CD4-positive, alpha-beta T cell treated with Interleukin-6 for 4 hours (primary cell): ENCODE measurements at places on chromosomes 13 and 19.

- DNase-seq, result no peak
These were observed 19.6 kb downstream of the MOB3A start for GRCh38 chr19:2076526-2076944.

DNA sequence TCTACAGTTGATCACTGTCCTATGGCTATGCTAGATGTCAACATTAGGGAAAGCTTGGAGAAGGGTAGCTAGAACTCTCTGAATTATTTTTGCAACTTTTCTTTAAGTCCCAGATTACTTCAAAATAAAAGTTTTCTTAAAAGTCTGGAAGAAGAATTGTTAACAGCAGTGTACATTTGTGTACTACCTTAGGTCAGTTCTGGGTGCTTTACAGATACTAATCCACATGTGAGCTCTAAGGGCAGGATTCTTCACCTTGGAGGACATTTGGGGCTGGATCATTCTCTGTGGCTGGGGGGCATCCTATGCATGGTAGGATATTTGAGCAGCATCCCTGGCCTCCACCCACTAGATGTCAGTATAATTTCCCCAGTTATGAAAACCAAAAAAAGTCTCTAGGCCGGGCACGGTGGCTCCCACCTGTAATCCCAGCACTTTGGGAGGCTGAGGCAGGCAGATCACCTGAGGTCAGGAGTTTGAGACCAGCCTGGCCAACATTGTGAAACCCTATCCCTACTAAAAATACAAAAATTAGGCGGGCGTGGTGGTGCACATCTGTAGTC is 2.8 kb downstream of the BRME1 start:
- DNase-seq, result peak; percentile 52

GRCh38 chr19:11496391-11497163 is 9.1 kb downstream of the ZNF653 start:
- peak; percentile 71 for DNase-seq

DNA sequence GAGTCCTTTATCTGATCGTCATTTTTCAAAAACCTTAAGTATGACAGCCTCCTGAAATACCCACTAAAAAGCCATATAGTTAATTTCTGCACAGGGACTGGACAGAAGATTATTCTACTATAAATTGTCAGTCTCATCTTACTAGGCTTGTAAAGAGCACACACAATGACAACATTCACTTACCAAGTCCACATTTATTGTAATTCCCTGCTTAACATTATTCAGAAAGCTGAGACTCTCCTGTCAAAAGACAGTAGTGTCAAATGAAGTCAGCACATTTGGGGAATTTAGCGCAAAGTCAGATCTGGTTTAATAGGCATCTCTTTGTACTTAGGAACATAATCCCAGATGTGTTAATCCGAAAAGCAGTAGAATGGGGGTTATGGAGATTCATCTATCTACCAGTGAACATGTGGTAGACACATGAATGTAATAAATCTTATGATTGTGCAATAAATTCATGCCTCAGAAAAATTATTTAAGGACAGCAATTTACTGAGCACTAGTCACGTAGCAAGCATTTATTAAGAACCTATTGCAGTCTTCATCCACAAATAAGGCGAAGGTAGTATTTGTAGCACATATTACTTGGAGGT is 224.6 kb upstream of the GPC6 start:
- DNase-seq, result no peak

GRCh38 chr13:107284173-107284572 is 716.2 kb upstream of the ARGLU1 start:
- DNase-seq, result no peak

- no peak for DNase-seq
These were observed 91.2 kb downstream of the KCTD15 start for GRCh38 chr19:33887891-33888290.

DNA sequence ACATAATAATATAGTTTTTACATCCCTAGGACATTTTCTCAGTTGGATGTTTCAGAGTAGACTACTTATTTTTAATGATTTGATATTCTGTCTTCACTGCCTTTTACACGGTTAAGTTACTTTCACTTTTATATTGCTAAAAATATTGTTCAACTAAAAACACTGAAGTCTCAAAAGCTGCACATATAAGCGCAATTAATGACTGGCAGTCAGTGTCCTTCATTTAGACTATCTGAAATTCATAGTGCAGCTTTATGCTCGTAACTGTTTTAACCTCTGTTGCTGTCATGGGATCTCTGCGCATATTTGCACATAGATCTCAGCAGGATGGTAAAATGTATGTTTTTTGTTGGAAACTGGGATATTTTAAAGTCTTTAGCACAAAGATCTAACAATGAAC is 864.3 kb downstream of the SLITRK6 start:
- DNase-seq, result no peak

DNA sequence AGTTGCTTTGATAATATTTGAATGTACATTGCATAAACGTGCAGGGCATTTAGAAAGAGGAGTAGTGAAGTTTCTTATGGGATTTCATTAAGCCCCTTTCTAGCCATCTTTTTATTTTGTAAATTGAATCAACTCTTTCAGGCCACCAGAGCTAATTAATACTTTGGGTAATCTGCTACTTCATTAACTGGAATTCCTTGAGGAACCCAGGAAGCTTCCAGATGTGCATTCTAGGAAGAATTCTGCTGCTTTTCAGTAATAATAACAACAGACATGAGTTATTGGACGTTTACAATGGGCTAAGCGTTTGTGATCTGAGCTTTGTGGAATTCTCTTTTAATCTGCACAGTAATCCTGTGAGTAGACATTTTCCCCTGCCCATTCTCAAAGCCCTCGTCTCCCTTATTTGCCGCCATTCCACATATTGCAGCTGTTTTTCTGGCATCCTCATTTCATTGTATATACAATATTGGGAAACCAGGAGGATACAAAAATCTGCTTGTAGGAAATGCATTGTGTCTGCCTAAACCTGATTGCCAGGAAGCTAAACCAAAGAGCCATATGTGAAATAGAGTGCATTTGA is 103.9 kb downstream of the HS6ST3 start:
- no peak for DNase-seq

DNA sequence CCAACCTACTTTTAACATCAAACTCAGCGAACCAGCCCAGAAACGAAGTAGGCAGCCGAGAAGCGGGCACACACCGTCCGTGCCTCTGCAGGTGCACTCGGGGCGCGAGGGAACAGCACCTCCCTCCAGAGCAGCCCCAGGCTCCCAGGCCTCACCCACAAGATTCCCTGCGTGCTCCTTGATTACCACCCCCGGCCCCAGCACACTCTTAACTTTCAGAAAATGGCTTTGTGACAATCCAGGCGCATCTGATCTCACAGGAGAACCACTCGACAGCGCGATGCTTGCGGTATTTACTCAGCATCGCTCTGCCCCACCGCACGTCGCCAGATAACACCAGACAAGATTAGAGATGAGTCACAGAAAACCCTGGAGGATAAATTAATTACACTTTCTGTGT is 134.9 kb upstream of the SPACA7 start:
- no peak for DNase-seq

GRCh38 chr19:46173886-46174480 is 25.9 kb downstream of the IGFL2 start:
- DNase-seq, result no peak

- DNase-seq, result no peak
These were observed 1.3 kb downstream of the ALG5 start for GRCh38 chr13:36997716-36998427.
